ENCODE measurements at places on chromosomes 7 and 10.
A peak's percentile ranks its signal among the peaks of the same experiment; 100 is the strongest.

DNA sequence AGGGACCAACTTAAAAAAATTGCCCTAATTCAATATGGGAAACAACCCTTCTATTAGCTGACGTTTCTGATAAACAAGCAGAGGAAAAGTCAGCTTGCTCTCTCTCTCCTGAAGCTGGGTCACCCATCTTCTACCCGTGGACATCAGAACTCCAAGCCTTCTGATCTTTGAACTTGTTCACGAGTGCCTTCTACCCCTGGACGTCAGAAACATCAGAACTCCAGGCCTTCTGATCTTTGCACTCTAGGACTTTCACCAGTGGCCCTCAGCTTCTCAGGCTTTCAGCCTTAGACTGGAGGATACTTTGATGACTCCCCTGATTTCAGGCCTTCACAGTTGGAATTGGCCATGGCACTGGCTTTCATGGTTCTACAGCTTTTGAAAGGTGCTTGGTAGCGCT is 41.8 kb downstream of the AKR1C8 start:
- DNase-seq, result no peak

DNA sequence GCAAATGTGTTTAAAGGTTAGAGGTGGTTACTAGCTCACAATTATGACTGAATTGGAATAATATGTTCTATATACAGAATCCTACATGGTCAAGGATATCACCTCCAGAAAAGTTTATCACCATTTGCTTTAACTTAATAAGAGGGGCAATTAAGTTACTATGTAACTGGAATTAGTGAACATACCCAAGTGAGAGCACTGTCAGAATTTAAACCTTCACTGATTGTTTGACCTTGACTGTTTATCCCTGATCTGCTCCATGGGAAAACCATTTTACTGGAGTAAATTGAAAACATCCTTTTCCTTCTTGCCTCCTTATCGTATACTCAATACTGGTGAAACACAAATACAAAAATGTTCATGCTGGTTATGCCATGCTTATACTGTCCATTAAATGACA is 107.4 kb downstream of the SEMA3D start:
- no peak for DNase-seq

DNA sequence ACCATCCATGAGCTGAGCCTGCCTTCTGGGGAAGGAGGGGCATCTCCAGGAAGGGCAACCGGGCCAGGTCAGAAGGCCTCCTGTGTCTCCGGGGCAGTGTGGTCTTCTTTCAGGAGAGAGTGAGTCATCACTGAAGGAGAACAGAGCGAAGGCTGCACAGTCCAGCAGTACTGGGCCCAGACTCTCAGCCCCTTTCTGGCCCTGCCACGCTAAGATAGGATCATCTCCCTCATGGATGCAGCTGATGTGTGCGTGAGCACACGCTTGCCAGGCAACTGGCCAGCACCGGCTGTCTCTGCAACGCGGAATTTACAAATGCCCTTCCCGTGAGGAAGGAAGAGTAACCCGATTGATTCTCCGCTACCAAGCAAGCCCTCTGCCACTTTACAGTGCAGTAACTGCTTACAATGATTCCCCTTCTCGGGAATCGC is 328.2 kb downstream of the TNS3 start:
- DNase-seq, result peak; percentile 80

- no peak for DNase-seq
Observed at GRCh38 chr7:92404170-92404614, 43.1 kb upstream of the GATAD1 start.

GRCh38 chr10:125006921-125007426 is 65.1 kb downstream of the ZRANB1 start:
- no peak for DNase-seq

GRCh38 chr7:151954866-151955820 is 1.1 kb upstream of the GALNTL5 start:
- no peak for DNase-seq

GRCh38 chr10:112761256-112761655 is 188.8 kb upstream of the TCF7L2 start:
- no peak for DNase-seq

GRCh38 chr7:33669251-33669670 is 236.1 kb upstream of the BMPER start:
- peak; percentile 93 for DNase-seq

DNA sequence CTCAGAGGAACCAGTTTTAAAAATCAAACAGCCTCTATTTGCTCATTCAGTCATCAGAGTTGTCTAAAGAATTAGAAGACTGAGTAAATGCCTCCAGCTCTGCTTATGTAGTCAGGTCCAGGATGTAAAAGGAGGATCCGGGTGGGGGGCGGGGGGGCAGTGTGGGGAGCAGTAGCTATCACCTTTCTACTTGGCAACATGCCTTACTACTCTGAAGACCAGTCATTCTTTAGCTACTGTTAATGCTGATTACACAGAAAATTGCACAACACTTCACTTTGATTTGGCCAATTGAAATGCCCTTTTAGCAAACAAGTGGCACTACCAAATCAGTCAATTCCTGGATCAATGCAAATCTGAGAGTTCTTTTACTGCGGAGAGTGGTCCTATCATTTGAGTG is 164.2 kb downstream of the NXPH1 start:
- peak; percentile 90 for DNase-seq

DNA sequence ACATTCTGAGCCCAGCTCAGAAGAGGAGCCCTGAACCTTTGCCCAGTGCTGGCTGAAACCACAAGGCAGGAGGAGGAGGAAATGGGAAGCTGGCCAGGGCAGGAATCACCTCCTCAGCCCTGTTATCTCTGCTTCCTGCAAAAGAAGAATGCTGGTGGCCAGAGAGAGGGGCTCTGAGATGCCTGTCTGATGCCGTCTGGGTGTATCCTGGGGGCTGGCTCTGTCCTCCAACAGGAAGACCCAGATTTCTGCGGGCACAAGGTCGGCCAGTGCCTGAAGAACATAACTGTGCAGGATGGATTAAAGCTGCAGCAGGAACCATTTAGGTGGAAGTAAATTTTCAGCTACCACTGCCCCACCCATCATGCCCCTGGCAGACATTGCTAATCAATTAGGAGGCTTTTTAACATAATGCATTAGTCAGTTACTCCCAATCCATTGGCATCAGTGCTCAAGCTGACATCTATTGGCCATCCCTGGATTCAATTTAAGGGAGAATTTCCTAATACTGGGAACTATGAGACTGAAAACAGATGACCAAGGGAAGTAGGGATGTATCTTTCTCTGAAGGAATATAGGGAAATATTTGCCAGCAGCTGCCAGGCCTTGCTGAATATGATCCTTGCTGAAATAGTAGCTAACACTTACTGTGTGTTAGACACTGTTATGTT is 67.7 kb downstream of the COL13A1 start:
- no peak for DNase-seq

Data from DMS53 (cell line).